K562 (cell line): ENCODE measurements at places on chromosomes 2 and 18. TPM values are rescaled to one million over a fixed set of nuclear protein-coding genes. Genes with fewer than 3 reads are reported as not detected.

DNA sequence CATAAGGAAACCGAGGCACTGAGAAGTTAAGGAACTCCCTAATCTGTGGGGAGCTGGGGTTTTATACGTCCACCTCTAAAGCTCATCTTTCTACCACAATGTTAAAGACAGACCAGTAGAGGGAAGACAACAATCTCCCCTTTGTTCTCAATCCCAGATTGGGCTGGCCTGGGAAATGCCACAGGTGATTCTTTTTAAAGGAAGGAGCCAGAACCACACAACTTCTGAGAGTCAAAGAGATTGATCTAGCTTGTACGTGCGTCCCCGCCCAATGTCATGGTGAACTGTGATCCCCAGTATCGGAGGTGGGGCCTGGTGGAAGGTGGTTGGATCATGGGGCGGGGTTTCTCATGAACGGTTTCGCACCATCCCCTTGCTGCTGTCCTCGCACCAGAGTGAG is 81.8 kb upstream of the LCLAT1 start:
- no peak overlapping the region for H3K4me3 ChIP-seq
- no peaks in the 10 kb centered on the region for H3K36me3 ChIP-seq
- H3K4me1 ChIP-seq = no peaks in the 10 kb centered on the region; the same call in 1 of the 2 replicates
- H3K27ac ChIP-seq = no peak overlapping the region
- no peak for DNase-seq

DNA sequence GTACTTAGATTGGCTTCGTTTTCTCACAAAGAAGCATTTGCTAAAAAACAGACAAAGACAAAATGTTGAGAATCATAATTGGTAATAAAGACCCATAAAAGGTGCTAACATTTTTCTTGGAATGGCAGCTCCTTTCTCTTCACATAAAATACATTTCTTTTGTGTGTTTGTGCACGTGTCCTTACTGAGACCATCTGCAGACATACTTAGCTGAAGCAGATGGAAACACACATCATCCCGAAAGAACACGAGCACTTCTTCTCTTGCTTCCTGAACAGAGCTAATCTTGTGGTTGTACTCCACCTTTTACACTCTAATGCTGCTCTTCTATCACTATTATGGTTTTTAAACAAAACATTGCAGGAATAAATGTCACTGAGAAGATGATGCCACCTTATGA is 142.5 kb downstream of the SPHKAP start:
- no peak overlapping the region for H3K4me3 ChIP-seq
- H3K27ac ChIP-seq = no peak overlapping the region
- no peaks in the 10 kb centered on the region for H3K4me1 ChIP-seq
- no peaks in the 10 kb centered on the region for H3K27me3 ChIP-seq
- no peaks in the 10 kb centered on the region for H3K36me3 ChIP-seq

Gene CD8A
- 0.07 and 0.20 TPM in 2 replicates for total RNA-seq

GRCh38 chr2:201261471-201261870 is 1.1 kb downstream of the CASP8 start:
- H3K36me3 ChIP-seq = no peaks in the 10 kb centered on the region
- no peaks in the 10 kb centered on the region for H3K27me3 ChIP-seq
- peak overlapping the region; percentile 30 for H3K4me3 ChIP-seq
- DNase-seq = no peak
- H3K27ac ChIP-seq = no peak overlapping the region

DNA sequence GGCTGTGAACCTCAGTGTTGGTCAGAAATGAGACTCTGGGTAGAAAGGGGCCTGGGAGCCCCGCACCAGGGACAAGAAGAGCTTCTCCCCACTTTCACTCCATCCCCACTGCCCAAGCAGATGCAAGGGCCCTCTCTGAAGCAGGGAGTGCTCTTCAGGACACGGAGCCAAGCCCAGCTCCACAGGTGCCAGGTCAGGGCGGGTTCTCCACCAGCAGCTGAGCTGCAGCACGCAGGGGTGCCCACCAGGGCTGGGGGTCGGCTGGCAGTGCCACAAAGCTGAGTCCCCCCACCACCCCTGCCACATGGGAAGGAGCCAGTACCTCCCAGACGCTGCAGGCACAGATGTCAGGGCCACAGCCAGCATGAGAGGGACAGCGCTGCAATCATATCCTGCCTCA is 106.2 kb downstream of the INHBB start:
- peaks cover 2% of the 10 kb centered on the region; the same call in 2 of the 3 replicates for H3K27me3 ChIP-seq
- H3K4me3 ChIP-seq = no peak overlapping the region
- DNase-seq = no peak
- no peak overlapping the region for H3K27ac ChIP-seq

DNA sequence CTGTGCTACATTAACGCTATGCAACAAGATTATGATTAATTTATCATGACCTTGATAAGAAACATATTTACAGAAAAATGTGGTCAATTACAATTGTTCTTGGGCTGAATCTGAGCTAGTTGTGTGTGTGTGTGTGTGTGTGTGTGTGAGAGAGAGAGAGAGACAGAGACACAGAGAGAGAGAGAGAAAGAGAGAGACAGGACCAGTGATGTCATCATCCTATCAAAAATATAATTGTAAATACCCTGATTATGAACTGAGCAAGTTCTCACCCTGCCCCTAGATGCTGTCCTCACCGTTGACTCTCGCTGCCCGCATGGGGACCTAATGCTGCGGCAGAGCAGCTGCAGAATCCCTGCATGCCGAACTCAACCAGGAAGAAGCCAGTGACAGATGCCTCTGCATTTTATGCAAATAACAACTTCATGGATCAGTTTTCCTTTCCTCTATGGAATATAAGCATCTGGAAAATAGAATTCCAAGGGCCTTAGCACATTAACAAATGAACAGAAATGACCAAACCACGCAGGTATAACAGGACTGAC is 512.5 kb downstream of the PLCL1 start:
- no peak overlapping the region for H3K4me3 ChIP-seq
- no peaks in the 10 kb centered on the region for H3K4me1 ChIP-seq
- H3K27me3 ChIP-seq = no peaks in the 10 kb centered on the region
- DNase-seq = no peak
- no peaks in the 10 kb centered on the region for H3K36me3 ChIP-seq
- H3K27ac ChIP-seq = no peak overlapping the region

- no peaks in the 10 kb centered on the region for H3K4me1 ChIP-seq
- no peaks in the 10 kb centered on the region for H3K36me3 ChIP-seq
- H3K27me3 ChIP-seq = no peaks in the 10 kb centered on the region
- no peak for DNase-seq
- H3K27ac ChIP-seq = no peak overlapping the region
These were observed 89.1 kb downstream of the FIGN start for GRCh38 chr2:163646687-163647086.

Gene STK16
- 18.2 and 19.8 TPM in 2 replicates for total RNA-seq

DNA sequence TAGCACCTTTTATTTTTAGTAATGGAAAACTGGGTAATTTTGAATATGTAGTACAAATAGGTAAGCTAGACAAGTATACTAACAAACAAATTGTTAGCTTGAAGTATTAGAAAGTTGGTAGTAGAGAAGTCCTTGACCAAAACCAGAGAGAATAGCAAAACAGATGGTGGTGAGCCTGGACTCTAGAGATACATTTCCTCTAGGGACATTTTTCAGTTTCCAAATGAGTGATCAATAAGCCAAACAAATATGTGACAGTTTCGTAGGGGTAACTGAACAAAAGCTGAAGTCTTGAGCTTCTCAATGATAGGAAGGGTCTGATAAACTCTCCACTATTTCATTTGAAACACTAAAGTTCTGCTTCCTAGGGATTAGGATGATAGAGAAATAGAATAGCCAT is 692.0 kb upstream of the FAM98A start:
- H3K4me1 ChIP-seq = no peaks in the 10 kb centered on the region
- no peaks in the 10 kb centered on the region for H3K27me3 ChIP-seq
- no peak overlapping the region for H3K27ac ChIP-seq
- no peak overlapping the region for H3K4me3 ChIP-seq
- DNase-seq = no peak
- H3K36me3 ChIP-seq = no peaks in the 10 kb centered on the region

DNA sequence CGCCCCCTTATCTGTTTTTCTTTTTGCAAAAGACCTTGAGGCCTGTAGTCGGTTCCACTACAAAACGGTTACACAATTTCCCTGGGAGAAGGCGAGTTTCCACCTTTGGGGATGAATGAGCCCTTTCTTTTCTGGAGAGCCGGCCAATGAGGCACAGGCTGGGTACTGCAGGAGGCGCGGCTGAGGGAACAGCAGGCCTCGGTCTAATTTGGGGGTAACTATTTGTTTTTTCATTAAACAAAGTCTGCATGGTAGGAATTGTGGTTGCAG is 129.2 kb downstream of the MYCN start:
- no peaks in the 10 kb centered on the region for H3K36me3 ChIP-seq
- H3K4me3 ChIP-seq = no peak overlapping the region
- no peak overlapping the region for H3K27ac ChIP-seq
- no peaks in the 10 kb centered on the region for H3K27me3 ChIP-seq
- H3K4me1 ChIP-seq = no peaks in the 10 kb centered on the region

GRCh38 chr2:11684894-11685460 is 15.0 kb upstream of the NTSR2 start:
- H3K36me3 ChIP-seq = no peaks in the 10 kb centered on the region
- no peak overlapping the region for H3K4me3 ChIP-seq
- DNase-seq = no peak
- no peak overlapping the region for H3K27ac ChIP-seq
- H3K27me3 ChIP-seq = peaks cover 50% of the 10 kb centered on the region
- peaks cover 6% of the 10 kb centered on the region; the same call in 2 of the 3 replicates for H3K4me1 ChIP-seq
